GM13976 (cell line): ENCODE measurements at places on chromosomes 6 and 20.

GRCh38 chr20:58898629-58899408 is 46.3 kb downstream of the GNAS start:
- no peak for DNase-seq

DNA sequence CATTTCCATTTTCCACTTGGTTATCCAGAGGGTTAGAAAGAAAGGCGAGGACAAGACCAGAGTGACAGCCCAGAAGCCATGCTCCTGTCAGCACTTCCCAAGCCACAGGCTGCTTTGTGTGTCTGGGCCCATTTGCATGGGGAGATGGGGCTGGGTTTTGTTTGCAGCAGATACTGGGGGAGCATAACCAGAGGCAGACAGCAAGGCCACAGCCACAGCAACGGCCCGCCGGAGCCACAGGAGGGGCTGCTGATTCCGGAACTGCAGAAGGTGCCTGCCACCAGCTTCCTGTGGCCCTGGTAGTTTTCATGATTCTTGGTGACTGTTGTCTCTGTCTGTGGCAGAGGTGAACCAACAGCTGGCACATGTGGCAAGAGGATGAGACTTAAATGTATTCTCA is 106.6 kb downstream of the DLL1 start:
- no peak for DNase-seq

DNA sequence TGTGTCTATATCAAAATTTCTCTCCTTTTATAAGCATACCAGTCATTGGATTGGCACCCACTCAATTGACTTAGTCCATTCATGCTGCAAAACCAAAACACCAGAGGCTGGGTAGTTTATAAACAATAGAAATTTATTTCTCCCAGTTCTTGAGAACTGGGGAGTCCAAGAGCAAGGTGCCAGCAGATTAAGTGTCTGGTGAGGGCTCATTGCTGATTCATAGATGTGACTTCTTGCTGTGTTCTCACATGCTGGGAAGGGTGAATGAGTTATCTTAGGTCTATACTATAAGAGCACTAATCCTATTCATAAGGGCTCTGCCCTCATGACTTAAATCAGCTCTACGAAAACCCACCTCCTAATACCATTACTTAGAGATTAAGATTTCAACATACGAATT is 501.4 kb downstream of the EPM2A start:
- no peak for DNase-seq

GRCh38 chr20:62181808-62182207 is 1.0 kb upstream of the MTG2 start:
- no peak for DNase-seq

- no peak for DNase-seq
Observed at GRCh38 chr6:24927985-24928745, 7.6 kb downstream of the RIPOR2 start.

DNA sequence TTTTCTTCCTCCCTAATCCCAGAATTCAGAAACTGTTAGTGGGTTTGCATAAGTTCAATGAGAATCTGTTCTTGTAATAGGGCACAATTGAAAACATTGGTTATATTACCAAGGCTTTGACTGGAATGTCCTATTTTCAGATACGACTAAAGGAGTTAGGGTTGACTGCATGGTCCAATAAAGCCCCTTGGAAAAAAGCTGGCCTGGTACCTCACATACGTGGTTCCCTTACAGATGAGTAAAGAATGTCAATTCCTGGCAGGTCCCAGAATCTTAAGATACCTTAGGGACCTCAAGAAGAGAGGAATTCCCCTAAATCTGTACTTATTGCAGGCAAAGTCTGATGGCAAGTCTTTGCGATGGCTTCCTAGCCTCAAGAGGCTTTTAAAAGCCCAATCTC is 4.6 kb downstream of the PPDPF start:
- no peak for DNase-seq

DNA sequence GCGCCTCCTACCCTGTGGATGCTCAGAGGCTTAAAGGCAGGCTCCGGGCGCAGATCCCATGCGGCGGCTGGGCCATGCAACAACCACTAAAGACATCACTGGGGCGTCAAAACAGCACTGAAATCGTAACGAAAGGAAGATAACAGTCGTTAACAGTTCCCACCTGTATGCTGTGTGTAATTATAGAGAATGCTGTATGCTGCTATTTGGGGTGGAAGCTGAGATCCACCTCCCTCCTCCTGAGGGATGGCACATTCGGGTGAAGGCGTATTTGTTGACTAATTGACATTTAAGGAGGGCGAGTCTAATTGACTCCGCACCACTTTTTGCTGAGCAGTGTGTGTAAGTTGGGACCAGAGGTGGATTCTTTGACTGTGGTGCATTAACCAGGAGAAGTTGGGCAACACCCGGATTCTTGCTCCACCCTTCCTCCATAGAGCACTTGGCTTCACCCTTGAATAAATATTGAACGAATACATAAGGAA is 687 bp downstream of the SLC35A1 start:
- DNase-seq: peak; percentile 75

DNA sequence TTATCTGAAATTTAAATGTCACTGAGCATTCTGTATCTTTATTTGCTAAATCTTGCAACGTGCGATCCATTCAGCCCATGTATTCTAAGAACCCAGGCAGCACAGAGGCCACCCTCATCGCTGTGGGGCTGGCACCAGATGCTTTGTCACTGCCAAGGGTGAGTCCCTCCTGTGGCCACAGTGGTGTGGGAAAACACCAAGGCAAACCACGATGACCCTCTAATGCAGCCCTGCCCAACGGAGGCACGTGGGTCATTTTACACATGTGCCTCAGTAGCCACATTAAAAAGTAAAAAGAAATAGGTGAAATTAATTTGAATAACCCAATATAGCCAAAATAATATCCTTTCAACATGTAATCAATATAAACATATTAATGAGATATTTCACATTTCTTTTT is 221.7 kb downstream of the UNC5CL start:
- DNase-seq: no peak

- DNase-seq: no peak
Observed at GRCh38 chr6:137146206-137146605, 27.2 kb downstream of the IL22RA2 start.

GRCh38 chr6:113352029-113352801 is 504.9 kb upstream of the MARCKS start:
- DNase-seq: no peak

GRCh38 chr20:52761867-52762266 is 210.3 kb upstream of the TSHZ2 start:
- DNase-seq: no peak

- no peak for DNase-seq
Observed at GRCh38 chr6:160347259-160348222, 637 bp upstream of the SLC22A3 start.

DNA sequence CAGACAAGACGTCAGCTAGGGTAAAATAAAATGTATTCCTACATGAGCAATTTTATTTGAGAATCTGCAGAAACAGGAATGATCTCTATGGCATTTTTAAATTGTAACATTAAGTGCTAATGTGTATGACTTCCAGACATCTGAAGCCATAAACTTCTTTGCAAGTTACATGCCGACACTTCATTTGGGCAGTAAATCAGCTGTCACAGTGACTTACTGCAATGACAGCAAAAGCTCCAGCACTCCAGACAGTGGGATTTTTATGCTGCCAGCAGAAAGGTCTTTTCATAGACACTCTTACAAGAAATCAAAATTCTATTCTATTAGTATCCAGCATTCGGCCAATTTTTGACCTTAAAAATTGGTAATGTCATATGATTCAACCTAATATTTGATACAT is 156.3 kb upstream of the SNX9 start:
- DNase-seq: no peak

DNA sequence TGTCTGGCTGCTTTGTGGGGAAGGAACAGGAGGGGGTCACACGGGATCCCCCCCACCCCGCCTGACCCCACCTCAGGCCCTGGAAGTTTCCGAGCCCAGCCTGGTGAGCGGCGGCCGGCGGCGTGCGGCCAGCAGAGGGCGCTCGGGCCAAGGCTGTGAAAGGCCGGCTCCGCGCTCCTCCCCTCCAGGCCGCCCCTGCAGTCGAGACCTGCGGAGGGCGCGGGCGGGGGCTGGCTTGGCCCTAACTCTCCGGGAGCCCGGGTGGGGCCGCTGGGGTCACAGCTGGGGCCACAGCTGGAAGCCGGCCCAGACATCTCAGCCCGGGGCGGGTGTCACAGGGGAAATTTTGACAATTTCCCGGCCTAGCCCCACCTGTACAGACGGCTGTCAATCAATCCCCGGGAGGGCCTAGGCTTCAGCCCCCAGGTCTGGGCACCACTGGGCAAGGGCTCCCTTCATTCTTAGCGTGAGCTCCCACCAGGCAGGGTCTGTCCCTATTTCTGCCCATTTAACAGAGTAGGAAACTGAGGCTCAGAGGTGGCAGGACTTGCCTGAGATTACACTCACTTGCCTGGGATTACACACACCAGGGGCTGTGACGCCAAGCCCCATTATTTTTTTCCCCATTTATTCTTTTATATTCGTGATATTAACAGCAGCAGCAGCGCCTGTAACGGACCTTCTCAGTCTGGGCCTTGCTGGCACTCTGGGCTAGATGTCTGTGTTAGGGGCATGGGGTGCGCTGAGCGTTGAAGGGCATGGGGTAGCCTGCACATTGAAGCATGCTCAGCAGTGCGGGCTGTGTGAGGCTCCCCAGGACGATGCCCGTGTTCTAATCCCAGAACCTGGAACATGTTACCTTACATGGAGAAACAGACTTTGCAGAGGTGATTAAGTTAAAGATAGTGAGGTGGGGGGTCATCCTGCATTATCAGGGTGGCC is 23.0 kb downstream of the ZBP1 start:
- peak; percentile 93 for DNase-seq

DNA sequence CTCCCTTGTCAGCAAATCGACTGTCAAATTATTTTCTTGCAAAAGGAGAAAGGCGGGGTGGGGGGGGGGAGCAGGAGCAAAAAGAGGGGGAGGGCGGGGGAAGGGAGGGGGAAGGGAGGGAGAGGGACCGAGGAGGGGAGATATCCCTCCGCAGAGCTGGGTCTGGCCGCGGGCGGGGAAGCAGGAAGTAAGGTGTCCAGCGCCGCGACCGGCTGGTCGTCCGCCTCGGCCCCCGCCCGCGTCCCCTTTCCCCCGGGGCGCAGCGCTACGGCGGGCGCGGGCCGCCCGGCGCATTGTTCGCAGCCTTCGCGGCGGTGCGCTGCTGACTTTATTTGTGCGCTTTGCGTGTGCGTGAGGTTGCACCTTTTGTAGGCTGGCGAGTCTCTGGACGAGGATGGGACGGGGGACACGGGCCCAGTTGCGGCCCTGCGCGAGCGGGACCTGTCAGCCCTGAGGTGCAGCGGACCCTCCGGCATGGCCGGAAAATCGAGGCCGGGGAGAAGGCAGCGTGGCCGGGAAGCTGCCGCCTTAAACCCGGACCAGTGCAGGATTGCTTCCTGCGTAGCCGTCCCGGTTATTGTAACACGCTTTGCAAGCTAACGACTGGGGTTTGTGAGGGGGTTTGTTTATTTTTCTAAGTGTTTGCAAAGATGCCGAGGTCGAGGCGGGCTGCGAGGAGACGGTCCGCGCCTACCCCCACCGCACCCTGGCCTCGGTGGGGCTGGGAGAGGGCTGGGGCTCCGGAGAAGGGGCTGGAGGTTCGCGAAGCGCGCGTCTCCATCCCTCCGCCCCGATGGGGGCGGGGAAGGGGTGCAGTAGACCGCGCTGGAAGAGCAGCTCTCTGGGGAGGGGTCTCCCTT is 675 bp upstream of the TRERF1 start:
- peak; percentile 80 for DNase-seq

DNA sequence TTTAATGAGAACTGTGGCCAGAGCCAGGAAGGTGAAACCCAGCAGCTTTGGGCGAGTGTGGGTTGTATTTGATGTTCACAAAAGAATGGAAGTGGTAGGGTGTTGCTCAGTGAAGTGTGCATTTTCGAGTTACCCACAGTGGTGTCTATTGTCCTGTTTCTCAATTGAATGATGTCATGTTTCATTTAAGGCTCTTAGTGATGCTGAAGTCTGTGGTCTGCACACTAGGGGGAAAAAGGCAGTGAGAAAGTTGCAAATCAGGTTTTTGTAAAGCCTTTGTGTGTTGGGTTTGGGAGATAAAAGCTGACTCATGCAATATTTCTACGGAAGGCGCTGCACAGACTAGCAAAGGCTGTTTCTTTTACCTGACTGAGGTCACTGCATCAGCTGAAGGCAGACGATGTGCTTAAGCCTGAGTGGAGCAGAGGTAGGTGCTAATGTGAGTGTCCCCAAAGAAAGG is 121.1 kb downstream of the PLEKHG1 start:
- peak; percentile 74 for DNase-seq

- DNase-seq: no peak
Observed at GRCh38 chr6:27623103-27623502, 150.2 kb upstream of the ZNF184 start.

GRCh38 chr6:70413992-70414494 is 735 bp downstream of the FAM135A start:
- DNase-seq: no peak

DNA sequence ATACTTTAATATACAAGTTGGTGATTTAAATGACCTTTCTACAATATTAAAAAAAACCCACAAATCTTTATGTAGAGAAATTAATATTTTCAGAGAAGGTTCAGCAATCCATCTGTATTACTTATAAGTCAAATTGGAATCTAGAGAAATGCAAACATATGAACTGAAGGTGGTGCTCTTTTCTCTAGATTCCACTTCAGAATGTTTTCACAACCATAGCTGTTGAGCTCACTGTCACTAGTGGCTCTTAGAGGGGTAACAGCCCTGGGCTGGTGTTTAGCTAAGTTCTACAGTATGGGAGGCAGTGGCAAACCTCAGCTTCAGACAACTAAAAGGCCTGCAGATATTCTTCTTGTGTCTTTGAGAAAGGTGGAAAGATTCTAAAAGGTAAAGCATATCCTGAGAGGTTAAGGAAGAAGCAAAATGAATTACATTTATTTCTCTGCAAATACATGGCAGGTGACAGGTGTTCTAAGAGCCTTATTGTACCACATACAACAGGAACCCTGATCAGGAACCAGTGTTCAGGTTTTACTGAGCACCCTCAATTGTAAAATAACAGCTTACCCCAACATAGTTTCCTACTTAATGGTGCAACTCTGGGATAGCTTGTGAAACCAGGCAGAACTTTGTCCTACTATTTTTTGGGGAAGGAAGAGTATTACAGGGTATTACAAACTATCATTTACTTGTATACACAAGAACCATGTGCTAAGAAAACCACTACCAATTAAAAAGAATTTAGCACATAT is 56.6 kb upstream of the SAMHD1 start:
- peak; percentile 57 for DNase-seq

DNA sequence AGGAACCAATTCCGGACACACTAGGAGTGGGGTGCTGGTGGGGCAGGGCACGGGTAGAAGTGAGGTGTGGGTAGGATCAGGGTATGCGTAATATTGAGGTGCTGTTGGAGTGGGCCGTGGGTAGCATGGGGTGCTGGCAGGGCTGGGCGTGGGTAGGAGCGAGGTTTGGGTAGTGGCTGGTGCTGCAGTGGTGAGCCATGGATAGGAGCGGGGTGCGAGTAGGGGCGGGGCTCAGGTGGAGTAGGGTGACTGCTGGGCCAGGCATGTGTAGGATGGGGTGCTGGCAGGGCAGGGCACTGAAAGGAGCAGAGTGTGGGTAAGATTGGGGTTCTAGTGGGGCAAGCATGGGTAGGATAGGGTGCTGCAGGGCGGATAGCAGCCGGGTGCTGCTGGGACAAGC is 114.2 kb upstream of the DUSP22 start:
- DNase-seq: no peak
